ENCODE measurements at places on chromosomes 1 and 21.

DNA sequence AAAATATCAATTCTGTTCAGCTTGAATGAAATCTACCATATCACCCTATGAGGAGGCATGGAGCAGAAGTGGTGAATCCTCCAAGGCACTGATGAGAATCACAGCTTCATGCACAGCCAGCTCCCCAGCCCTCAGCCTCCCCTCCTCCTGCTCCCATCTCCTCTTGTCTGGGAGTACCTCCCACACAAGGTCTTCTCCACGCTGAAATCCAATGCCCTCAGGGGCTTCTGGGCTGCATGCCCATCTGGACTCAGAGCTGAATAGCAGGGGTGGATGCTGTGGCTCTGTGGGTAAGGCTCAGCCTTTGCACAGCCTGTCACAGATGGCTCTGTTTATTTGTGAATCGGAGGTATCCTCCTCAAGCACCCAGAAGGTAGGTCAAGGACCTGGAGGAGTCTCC, 48.6 kb downstream of the KCNC4 start:
- no peak for DNase-seq

- DNase-seq = no peak
These were observed 249.0 kb downstream of the PTPRC start for GRCh38 chr1:198887866-198888265.

GRCh38 chr1:38781872-38782617, 77.5 kb downstream of the RRAGC start:
- no peak for DNase-seq

DNA sequence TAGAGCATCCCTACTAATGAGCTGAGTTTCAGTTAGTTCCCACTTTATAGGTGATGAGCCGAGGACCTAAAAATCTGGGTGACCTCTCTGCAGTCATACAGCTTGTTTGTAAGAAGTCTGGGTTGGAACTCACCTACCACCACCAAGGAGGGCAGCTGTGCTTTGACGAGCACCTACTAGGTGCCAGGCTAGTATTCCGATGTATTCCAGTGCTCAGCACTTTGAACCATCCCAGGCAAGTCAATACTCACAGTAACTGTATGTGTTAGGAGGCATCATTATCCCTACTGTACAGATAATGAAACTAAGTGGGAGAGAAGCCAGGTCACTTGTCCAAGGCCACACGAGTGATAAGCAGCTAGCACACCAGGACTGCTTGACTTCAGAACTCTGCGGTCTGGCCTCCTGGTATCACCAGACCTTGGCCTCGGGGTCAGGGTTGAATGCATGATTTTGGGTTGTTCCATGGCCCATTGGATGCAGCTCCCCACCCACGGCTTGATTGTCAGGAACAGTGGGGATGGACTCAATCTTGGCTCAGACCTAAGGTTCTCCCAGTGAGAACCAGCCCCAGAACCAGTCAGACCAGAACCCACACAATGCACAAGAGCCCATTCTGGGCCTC, 20.7 kb downstream of the ECE1 start:
- DNase-seq = no peak

GRCh38 chr21:39523399-39523798, 71.6 kb downstream of the SH3BGR start:
- DNase-seq = peak; percentile 81

DNA sequence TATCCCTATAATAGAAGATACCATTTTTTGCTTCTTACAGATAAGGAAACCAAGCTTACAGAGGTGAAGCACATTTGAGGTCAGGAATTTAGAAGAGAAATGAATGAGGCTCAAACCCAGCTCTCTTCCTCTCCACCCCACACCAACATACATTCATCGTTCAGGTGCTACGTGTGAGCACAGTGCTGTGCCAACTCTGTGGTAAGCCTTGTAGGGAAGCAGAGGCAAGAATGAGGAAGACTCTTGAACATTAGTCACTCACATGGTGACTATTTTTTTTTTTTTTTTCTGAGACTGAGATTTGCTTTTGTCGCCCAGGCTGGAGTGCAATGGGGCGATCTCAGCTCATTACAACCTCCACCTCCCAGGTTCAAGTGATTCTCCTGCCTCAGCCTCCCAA, 314.0 kb downstream of the NTNG1 start:
- no peak for DNase-seq

DNA sequence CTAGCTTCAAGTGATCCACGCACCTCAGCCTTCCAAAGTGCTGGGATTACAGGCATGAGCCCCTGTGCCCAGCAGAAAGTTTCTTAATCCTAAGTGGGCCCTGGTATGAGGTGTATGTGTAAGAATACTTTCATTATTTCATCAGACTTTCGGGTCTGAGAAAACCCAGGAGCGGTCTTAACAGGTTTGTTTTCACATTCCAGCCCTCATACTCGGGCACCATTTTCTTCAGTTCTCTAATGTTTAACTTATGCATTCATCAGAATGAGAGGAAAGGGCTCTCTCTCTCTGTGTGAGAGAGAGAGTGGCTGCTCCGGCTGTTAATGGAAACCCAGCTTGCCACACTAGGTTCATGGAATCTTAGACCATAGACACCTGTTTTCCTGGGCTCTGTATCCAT, 4.2 kb upstream of the PADI1 start:
- DNase-seq = no peak

Measured in thyroid gland (tissue), 4 donors.